Fibroblast of skin of right quadriceps (primary cell): ENCODE measurements at places on chromosomes 6 and 20.

- no peak for DNase-seq
These were observed 128.8 kb downstream of the EDN1 start for GRCh38 chr6:12418946-12419345.

GRCh38 chr6:160141001-160141726, 19.5 kb downstream of the SLC22A1 start:
- DNase-seq = peak; percentile 58

DNA sequence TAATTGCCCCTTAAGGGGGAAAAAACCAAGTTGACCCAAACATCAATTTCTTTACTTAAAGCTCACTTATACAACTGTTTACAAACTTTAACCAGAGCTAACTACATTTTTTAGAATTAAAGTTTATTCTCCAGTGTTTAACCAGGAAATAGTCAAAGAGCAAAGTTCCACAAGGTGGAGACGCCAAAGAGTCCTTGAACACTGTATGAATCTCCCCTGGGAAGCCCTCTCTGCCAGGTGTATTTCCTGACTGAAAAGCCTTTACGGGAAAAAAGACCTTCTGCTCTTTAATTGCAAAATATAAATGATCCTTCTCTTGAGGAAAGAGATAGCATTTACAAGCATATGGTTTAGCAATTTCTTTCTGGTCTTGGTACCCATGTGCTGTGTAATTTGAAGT, 36.2 kb downstream of the BTBD9 start:
- no peak for DNase-seq

- peak; percentile 63 for DNase-seq
These were observed 979.8 kb upstream of the GJE1 start for GRCh38 chr6:141152951-141153350.

- no peak for DNase-seq
These were observed 17.6 kb upstream of the CDKN1A start for GRCh38 chr6:36660771-36661471.

- DNase-seq = no peak
These were observed 88.0 kb downstream of the CLIC5 start for GRCh38 chr6:45927421-45928320.

DNA sequence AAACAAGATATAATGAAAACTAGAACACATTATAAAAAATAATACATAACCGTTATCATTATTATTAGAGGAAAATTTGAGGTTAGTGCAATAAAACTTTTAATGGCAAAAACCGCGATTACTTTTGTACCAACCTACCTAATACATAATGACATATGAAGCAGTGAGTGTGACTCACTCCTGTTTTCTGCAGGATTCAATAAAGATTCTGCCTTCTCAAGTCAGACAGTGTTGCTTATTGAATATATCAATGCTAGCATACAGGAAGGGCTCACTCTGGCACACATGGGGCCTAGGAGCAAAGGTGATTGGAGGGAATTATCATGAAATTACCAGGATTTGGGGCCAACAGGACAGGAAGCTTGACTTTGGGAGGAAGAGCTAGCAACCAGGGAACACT, 230.8 kb upstream of the CEP162 start:
- DNase-seq = no peak

DNA sequence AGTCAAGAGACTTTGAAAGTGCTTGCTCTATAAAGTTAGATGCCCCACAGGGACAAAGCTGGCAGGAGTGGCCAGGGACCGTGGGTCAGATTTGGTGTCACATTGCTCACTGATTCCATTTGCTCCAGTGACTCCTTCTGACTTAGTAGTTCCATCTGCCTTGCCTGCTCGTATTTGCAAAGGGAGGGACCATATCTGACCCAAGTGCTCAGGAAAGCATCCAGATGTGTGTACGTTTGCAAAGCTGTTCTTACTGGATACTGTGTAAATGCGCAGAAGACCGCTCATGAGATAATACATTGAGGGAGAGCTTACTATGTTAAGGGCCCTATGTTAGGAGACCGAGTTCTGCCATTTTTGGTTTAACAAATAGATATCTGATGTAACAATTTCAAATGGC, 21.2 kb upstream of the CCN6 start:
- no peak for DNase-seq

DNA sequence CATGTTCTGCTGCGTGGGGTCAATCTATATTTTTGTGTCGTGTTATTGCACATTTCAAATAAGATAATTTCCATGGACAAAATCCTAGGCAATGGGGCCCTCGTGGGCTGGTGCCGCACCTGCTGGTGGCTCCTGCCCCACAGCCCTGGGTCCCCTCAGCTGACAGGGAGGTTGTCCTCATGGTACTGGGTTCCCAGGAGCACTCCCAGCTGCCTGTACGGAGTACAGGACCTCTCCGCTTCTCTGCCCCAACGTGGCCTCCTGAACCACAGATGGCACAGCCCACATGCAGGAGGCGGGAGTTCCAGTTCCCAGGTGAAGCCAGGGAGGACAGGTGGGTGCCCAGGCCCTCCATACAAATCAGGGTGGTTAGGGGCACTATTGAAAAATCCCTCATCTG, 243.5 kb downstream of the SMOC2 start:
- no peak for DNase-seq

DNA sequence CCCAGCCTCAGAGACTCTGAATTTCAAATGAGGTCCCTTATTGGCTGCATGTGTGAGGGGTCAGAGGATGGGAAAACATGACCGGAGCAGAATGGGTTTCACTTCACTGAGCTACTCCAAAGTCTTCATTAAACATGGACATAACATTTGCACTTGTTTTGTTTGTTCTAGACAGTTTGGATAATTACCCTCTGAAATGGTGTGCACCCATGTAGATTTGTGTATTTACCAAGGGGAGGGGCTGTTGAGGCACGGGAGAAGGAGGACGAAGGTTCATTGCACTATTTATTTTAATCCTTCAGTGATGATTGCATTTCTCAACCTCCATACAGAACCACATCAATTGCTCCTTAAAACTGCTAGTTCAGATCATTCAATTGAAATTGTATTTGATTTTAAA, 364.2 kb downstream of the TFAP2B start:
- DNase-seq = no peak

DNA sequence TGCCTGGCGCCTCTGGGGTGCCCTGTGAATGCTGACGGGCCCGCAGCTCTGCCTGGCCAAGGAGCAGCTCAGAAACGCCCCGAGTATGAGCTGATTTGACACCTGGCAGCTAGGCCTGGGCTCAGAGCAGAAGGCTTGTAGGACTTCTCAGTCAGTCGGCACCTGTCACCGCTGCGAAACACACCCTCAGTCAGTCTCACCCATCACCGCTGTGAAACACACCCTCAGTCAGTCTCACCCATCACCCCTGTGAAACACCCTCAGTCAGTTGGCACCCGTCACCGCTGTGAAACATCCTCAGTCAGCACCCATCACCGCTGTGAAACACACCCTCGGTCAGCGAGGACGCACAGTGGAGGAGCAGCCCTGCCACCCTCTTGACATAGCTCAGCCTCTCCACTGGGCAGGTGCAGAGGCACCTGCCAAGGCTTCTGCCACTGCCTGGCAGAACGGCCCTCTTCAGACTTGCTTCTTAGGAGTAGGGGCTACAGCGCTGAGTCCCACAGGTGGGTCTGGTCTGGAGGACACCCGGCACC, 109.0 kb downstream of the PSMB1 start:
- DNase-seq = no peak

GRCh38 chr6:22142856-22143255, 154.0 kb downstream of the PRL start:
- DNase-seq = no peak

DNA sequence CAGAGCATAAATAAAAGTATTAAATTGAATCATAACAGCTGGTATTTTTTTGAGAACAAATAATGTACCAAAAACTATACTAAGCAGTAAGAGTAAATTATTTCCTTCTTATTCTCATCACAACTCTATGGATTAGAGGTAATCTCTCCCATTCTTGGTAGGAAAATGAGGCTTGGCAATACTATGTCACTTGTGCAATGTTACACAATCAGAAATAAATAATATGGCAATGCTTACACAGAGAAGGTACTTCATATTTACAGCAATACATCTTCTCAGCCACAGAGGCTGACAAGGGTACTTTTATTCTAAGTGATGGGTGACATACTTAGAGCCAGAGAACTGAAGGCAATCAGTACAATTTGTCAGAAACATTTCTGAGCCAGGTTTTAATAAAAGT, 3.9 kb downstream of the DST start:
- DNase-seq = no peak

DNA sequence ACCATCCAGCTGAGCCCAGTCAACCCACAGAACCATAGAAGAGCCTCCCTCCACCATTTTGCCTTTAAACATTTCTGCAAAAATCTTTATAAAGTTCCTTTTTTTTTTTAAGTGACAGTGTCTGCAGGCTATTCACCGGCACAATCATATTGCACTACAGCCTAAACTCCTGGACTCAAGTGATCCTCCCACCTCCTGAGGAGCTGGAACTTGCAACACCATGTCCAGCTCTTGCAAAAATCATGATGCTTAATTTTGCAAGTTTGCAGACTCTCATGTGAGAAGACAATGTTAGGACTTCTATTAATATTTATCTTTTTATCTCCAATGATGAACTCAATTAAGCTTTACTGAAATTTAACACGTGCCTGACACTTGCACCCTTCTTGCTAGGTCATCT, 88.8 kb downstream of the INSM1 start:
- no peak for DNase-seq

- DNase-seq = no peak
These were observed 45.1 kb upstream of the TAGAP start for GRCh38 chr6:159089909-159090308.

GRCh38 chr6:107330168-107330567, 129.2 kb downstream of the PDSS2 start:
- DNase-seq = no peak

- DNase-seq = no peak
These were observed 95.0 kb upstream of the TPD52L1 start for GRCh38 chr6:125058546-125058945.

- peak; percentile 72 for DNase-seq
These were observed 370.7 kb upstream of the TSHZ2 start for GRCh38 chr20:52601295-52601971.

DNA sequence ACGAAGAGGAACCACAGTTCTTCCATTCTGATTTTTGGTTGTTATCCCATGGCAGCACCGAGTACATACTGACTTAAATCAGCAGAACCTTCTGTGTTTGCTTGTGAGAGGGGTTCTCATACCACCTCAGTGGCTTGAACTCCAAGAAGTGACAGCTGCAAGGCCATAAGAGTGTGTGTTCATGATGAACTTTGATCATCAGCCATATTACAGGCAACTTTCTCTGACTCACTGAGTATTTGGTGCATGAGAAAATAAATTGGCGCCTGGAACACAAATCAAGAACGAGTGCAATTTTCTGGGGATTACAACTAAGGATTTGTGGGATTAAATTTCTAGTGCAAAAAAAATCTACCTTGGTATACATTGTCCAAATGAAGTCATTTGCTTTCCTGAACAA, 68.9 kb downstream of the CYP39A1 start:
- DNase-seq = no peak

DNA sequence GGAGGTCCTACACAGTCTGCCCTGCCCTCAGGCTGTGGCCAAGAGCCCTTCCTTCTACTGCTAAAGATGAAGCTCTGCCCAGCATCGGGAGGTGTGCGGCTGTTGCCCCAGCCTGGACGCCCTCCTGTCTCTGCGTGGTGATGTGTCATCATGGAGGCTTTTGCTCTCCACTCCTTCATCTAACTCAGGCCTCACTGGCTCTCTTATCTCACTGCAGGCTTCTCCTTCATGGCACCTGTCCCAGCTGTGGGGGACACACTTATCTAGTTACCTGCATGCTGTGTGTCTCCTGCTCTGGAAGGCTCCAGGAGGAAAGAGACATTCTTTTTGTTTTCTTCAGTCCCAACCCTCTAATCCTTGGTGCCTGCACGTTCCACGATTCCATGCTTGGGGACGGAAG, 89.1 kb downstream of the PSMG4 start:
- no peak for DNase-seq

DNA sequence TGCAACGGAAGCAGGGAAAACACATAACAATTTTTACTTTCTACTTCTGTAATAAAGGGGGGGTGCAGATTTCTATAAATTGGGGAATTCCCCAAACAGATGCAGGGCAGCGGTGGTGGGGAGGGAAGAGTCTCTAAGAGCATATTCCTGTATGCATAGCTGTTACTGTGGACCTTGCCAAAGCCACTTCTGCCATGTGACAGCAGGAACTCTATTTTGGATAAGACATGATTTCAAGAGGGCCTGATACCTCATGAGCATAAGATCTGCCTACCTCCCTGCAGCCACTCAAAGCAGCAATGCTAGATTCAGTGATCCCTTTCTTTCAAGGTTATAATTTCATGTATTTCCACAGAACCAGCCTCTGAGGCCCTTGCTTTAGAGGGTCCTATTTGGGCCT, 86.2 kb upstream of the CNKSR3 start:
- no peak for DNase-seq

GRCh38 chr6:167211881-167212712, 54.3 kb upstream of the GPR31 start:
- no peak for DNase-seq

- DNase-seq = no peak
These were observed 29.7 kb upstream of the PI16 start for GRCh38 chr6:36924778-36925374.

DNA sequence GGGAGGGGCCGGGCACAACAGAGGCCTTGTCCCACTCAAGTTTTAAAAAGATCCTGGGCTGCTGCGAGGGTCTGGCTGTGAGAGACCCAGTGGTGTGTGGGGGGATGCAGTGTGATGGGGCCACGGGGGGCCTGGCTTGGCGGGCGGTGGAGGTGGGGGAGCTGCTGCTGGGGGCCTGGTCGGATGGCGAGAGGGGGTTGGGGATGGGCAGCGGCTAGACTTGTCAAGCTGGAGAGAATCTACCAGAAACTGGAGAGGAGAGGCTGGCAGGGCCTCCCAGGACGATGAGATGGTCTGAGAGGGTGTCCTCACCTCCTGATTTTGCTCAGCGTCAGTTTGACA, 5.1 kb downstream of the RPS21 start:
- DNase-seq = no peak

GRCh38 chr20:36777576-36777975, 4.0 kb upstream of the DSN1 start:
- DNase-seq = no peak

GRCh38 chr6:154536255-154536654, 25.8 kb upstream of the CNKSR3 start:
- DNase-seq = no peak

GRCh38 chr6:130482645-130483390, 117.0 kb downstream of the TMEM200A start:
- peak; percentile 95 for DNase-seq

DNA sequence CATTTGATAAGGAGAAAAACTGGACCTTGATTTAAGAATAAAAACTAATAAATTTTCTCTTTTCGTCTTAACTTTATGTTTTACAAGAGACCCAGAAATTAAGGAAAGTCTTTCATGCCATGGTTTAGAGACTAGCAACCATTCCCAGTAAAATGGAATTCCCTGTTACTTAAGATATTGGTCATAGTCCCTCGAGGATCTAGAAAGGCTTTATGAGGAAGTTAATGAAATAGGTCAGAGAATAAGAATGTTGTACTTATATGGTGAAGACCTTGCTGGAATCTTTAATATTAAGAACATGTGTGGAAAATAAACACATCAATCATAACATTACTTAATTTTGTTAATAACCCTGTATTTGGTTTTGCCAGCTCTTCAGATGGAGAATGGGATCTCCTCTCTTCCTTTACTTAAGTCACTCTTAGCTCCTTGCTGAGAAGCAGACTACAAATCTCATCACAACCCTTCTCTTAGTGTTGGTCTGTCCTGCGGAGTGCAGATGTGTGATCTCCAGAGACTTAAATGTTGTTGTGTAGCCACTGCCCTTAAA, 382.9 kb downstream of the QKI start:
- peak; percentile 84 for DNase-seq
